ENCODE measurements at places on chromosomes 7 and 10.

GRCh38 chr10:103633846-103634245 is 140.3 kb downstream of the NEURL1 start:
- no peak for DNase-seq

- DNase-seq, result no peak
Measured at GRCh38 chr7:89145801-89146200, 350.3 kb upstream of the TEX47 start.

GRCh38 chr10:132588301-132589013 is 50.9 kb downstream of the INPP5A start:
- DNase-seq, result no peak

DNA sequence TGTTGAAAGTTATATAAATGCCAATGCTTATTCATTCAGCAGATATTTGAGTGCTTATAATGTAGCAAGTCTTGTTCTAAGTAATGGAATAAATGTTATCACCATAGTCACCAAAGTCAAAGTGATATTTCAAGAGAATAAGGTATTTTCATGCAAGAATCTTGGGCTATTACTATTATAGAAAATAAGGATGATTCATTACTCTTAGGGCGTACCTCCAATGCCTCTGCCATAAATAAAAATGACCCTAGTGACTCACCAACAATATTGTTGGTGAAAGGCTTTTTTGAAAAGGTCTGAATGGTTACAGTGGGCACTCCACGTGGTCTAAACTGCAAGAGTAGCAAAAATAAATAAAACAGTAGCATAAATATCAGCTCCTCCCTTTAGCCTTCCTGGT is 68.4 kb downstream of the RALA start:
- DNase-seq, result no peak

- DNase-seq, result no peak
Measured at GRCh38 chr7:26049081-26049480, 102.9 kb upstream of the NFE2L3 start.

- no peak for DNase-seq
Measured at GRCh38 chr7:36760856-36761762, 36.8 kb upstream of the AOAH start.

- DNase-seq, result no peak
Measured at GRCh38 chr7:12257582-12257981, 46.5 kb downstream of the TMEM106B start.
